ENCODE measurements at places on chromosomes 6 and 20. TPM values are rescaled to one million over a fixed set of nuclear protein-coding genes. Genes with fewer than 3 reads are reported as not detected.
A peak's percentile ranks its signal among the peaks of the same experiment; 100 is the strongest.

DNA sequence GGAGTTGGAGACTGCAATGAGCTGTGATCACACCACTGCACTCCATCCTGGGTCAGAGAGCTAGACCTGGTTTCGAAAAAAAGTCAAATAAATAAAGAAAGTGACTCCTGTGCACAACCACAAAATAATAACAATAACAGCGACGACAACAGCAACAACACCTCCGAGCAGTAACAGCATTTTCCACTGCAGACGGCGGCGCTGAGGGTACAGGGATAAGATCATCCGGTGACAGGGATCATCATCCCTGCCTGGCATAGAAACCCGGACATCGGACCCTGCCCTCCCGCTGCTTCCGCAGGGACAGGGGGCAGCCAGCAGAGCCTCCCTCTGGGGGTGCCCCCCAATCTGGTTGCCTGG lies 11.5 kb downstream of the SRXN1 start:
- no peak for DNase-seq

DNA sequence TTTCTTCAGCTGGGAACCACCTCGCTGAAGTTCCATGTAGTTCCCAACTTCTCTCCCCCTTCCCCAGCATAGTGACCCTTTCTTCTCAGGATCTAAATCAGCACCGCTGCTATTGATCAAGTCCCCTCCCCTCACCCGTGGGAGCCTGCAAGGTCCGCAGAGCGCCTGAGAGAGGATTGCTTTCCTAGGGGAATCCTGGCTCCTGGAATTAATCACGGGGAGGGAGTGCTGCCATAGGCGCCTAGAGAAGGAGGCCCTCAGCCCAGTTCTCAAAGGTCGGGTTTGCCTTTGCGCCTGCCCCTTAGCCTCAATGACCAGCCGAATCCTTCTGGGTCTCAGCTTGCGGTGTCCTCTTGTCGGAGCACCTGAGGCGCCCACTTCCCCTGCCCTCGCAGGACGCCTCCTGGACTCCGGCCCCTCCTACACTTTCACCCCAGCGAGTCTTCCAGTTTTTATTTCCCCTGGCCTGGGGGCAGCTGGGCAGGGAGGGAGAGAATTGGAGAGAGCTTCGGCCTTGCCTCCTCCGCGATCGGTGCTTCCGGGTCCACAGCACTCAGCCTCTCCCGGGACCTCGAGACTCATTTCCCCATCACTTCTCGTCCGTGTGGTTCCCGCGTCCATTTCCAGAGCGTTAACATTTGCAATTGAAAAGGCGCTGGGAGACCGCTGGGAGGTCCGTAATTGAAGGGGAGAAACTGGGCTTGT lies 3.1 kb upstream of the NKX2-2 start:
- no peak for DNase-seq

ROS1 gene
- not detected for polyA plus RNA-seq

KPNA5 gene
- polyA plus RNA-seq, result 8.3 TPM

EMILIN3 gene
- 36.9 TPM for polyA plus RNA-seq

- DNase-seq, result no peak
Measured at GRCh38 chr20:564192-564591, 20.6 kb upstream of the CSNK2A1 start.

- DNase-seq, result no peak
Measured at GRCh38 chr20:59030911-59031563, 1.1 kb downstream of the ATP5F1E start.

- DNase-seq, result no peak
Measured at GRCh38 chr6:129320892-129321291, 389.1 kb downstream of the ARHGAP18 start.

GRCh38 chr20:57229490-57229889 lies 37.0 kb downstream of the BMP7 start:
- no peak for DNase-seq

DNA sequence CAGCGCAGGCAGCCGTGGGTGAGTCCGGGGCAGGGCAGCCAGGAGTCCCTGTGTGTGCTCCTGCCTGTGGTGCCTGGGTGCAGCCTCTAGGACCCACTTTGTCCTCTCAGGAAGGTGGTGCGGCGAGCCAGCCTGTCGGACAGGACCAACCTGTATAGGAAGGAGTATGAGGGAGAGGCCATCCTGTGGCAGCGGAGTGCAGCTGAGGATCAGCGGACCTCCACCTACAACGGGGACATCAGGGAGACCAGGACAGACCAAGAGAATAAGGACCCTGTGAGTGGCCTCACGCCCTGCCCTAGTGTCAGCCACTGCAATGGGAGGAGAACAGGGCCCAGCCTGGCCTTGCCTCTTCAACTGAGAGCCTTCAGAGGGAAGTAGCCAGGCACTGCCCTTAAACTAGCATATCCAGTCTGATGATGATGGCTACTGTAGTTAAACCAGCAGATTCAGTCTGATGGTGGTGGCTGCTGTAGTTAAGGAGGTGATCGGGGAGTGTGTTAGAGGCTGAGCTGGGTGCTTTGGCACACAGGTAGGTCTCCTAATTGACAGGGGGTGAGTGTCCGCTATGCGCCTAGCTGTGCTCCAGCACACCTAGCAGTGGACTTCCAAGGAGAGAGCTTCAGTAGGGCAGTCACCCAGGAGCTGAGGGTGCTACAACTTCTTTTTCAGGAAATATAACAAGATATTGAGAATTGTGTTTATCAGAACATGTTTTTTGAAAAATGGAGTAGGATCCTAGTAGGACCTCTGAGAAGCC lies 18.1 kb upstream of the FAM83D start:
- no peak for DNase-seq

TMEM217 gene
- not detected for polyA plus RNA-seq

DNA sequence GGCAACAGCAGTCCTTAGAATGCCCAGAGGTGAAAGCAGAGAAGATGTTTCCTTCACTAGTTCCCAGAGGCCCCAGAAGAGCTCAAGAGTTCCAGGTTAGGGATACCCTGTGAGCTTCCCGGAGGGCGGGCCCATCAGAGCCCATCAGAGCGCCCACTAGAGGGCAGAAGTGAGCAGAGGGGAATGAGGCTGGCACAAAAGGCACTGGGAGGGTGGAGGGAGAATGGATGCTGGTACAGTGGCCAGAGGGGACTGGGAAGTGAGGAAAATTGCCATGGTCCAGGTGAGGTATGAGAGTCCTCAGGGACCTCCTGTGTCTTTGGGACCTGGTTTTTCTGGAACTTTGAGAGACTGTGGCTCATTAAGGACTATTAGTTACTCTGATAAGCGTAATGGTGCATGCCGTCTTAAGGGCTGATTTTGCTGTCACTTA lies 57.3 kb downstream of the LINC00237 start:
- no peak for DNase-seq

DNA sequence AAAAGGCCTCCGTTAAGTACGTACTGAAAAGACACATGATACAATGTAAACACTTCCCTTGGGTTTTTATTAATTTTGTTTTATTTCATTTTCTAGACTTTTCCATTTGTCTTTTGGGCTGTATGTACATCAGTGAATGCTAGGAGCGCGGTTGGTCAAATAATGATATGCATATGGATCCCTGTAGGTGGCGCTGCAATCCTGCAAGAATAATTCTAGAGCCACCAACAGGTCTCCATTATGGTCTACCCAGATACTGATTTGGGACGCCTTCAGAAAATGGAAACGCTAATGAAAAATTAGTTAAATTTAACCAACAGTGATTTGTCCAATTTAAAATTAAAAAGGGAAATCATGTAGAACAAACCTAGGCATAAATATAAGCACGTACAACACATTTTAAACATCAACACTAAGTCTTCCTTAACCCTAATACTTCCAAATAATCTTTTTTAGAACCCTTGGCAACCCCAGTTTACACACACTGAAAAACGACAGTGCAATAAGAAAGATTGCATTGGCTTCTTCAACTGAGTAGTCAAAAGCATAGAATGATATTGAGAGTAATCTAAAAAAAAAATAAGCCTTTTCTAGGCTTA lies 433.5 kb downstream of the RFPL4B start:
- DNase-seq, result peak; percentile 67

GRCh38 chr6:169961772-169962561 lies 210.5 kb downstream of the ERMARD start:
- peak; percentile 41 for DNase-seq

DNA sequence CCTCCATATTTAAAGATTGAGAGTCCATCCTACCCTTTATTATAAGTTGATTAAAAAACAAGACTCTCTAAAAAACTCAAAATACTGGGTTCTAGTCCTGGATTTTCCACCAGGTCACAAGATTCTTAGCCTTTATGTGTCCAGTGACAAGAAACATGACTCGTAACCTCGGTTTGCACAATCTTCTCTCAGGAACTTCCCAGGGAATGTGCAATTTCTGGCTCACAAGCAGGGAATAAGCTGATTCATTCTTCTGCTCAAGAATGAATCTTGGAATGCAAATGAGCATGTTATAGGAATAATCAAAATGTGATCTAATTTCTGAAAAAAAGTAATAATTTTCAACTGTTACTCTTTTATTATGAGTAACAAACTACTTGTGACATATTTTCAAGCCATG lies 45.1 kb downstream of the OGFRL1 start:
- DNase-seq, result no peak

DNA sequence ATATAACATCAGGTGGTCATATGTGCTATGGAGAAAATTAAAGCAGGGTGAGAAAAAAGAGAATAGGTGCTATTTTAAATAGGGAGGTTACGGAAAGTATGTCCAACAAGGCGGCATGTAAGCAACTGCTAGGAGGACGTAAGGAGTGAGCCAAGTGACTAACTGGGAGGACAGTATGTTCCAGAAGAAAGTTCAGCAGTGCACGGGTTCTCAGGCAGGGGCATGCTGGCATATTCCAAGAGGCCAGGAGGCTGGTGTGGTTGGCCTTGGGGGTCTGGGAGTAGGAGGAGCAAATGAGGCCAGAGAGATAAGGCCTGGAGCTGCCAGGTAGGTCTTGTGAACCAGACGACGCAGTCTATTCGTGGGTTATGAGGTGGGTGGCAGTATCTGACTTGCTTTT lies 112.4 kb downstream of the ARMC2 start:
- no peak for DNase-seq

OPRL1 gene
- polyA plus RNA-seq, result not detected

DNA sequence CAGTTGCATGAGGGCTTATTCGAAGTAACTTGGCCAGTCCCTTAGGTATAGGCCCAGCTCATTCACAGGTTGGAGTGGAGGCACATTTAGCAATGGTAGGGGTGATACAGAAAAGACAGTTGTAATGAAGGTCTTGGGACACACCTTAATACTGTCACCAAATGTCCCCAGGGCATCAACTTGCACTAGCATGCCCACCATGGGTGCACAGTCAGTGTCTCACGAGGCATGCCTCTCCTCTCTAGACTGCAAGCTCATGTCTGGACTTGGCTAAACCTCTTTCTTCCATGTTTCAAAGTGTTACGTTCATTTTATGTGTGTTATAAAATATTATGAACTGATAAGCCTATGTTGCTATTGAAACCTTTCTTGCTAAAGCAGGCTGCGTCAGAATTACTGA lies 124.0 kb upstream of the ECI2 start:
- no peak for DNase-seq
